Pancreas (tissue), 10 donors: ENCODE measurements at places on chromosomes 5 and 9. TPM values are rescaled to one million over a fixed set of nuclear protein-coding genes. Genes with fewer than 3 reads are reported as not detected.

Gene PCDHGA7
- 1.6 TPM for total RNA-seq

Gene MOB3B
- 10.5 TPM for total RNA-seq

Gene ZNF366
- total RNA-seq: 0.41 TPM

Gene PPIP5K2
- total RNA-seq: 20.8 TPM

Gene MRNIP
- 8.6 TPM for total RNA-seq

- no peak for DNase-seq
- no peaks in the 10 kb centered on the region for H3K4me1 ChIP-seq
- no peaks in the 10 kb centered on the region for H3K27me3 ChIP-seq
- H3K4me3 ChIP-seq: no peak overlapping the region
- no peaks in the 10 kb centered on the region for H3K36me3 ChIP-seq
- H3K27ac ChIP-seq: no peak overlapping the region
Observed at GRCh38 chr5:124895236-124895635, 148.8 kb upstream of the ZNF608 start.

- DNase-seq: no peak
- no peaks in the 10 kb centered on the region for H3K4me1 ChIP-seq
- no peaks in the 10 kb centered on the region for H3K36me3 ChIP-seq
Observed at GRCh38 chr9:88302579-88303324, 85.5 kb upstream of the SPIN1 start.

GRCh38 chr5:159669559-159669958 is 246.7 kb upstream of the ADRA1B start:
- DNase-seq: no peak
- no peak overlapping the region for H3K27ac ChIP-seq
- H3K36me3 ChIP-seq: no peaks in the 10 kb centered on the region
- H3K4me1 ChIP-seq: no peaks in the 10 kb centered on the region

- DNase-seq: no peak
- no peaks in the 10 kb centered on the region for H3K27me3 ChIP-seq
- H3K4me1 ChIP-seq: no peaks in the 10 kb centered on the region
- no peak overlapping the region for H3K4me3 ChIP-seq
- H3K27ac ChIP-seq: no peak overlapping the region
- H3K36me3 ChIP-seq: no peaks in the 10 kb centered on the region
Observed at GRCh38 chr9:117541181-117541580, 126.3 kb upstream of the ASTN2 start.

DNA sequence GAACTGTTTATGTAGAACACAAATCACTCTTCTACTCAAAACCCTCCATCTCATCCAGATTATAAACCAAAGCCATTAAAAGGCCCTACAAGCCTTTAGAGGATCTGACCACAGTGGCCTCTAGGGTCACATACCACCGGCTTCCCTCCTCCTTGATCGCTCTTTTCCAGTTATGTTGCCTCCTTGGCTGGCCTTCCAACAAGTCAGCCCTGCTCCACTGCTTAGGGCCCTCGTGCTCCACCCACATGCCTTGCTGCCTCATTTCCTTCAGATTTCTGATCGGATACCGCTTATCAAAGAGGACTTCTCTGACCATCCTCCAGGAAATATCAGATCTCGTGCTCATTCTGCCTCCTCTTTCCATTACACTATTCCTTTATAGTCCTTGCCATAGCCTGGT is 139.4 kb upstream of the RAI14 start:
- H3K36me3 ChIP-seq: no peaks in the 10 kb centered on the region
- no peak for DNase-seq
- no peaks in the 10 kb centered on the region for H3K27me3 ChIP-seq

DNA sequence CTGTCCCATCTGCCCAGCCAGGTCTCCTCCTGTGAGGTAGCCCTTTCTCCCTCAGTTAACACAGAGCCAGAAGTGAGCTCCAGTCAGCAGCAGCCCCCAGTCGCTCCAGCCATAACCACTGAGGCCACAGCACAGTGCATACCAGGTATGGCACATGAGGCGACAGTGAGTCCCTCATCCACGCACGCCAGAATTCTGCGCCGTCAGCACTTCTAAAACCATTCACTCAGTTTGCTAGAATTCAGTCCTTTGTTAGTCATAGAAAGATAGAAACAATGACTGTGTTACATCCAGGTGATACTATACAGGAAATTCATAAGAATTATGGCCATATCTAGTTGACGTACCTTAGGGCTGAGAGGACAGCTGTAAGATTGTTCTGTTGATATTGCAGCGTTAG is 88.5 kb downstream of the KIAA1958 start:
- H3K4me3 ChIP-seq: no peak overlapping the region
- no peak for DNase-seq
- no peaks in the 10 kb centered on the region for H3K27me3 ChIP-seq

GRCh38 chr9:136351252-136351800 is 12.2 kb downstream of the DNLZ start:
- H3K27me3 ChIP-seq: no peaks in the 10 kb centered on the region
- H3K36me3 ChIP-seq: no peaks in the 10 kb centered on the region
- H3K4me1 ChIP-seq: no peaks in the 10 kb centered on the region
- DNase-seq: no peak

GRCh38 chr9:124776954-124777648 is at the start of gene OLFML2A:
Gene OLFML2A, plus strand, starts transcription at chr9:124777133. Its CDS starts 138 bp downstream, at chr9:124777271.
- no peak within 1 kb of the TSS for H3K27ac ChIP-seq
- no peaks in the 10 kb centered on the region for H3K36me3 ChIP-seq
- H3K4me1 ChIP-seq: no peaks in the 10 kb centered on the region
- peak within 1 kb of the TSS; percentile 59 for H3K4me3 ChIP-seq
- H3K27me3 ChIP-seq: no peaks in the 10 kb centered on the region
- no peak for DNase-seq

- no peak overlapping the region for H3K27ac ChIP-seq
- DNase-seq: no peak
- H3K4me3 ChIP-seq: no peak overlapping the region
- H3K27me3 ChIP-seq: no peaks in the 10 kb centered on the region
- H3K4me1 ChIP-seq: no peaks in the 10 kb centered on the region
- no peaks in the 10 kb centered on the region for H3K36me3 ChIP-seq
Observed at GRCh38 chr9:114282926-114283325, 40.0 kb upstream of the ORM1 start.
